ENCODE measurements at places on chromosomes 4 and X. TPM values are rescaled to one million over a fixed set of nuclear protein-coding genes. Genes with fewer than 3 reads are reported as not detected.

- H3K27me3 ChIP-seq, result no peaks in the 10 kb centered on the region
- H3K36me3 ChIP-seq, result no peaks in the 10 kb centered on the region
- H3K4me1 ChIP-seq, result peaks cover 4% of the 10 kb centered on the region
Measured at GRCh38 chrX:71251466-71251973, 2.4 kb downstream of the ZMYM3 start.

DNA sequence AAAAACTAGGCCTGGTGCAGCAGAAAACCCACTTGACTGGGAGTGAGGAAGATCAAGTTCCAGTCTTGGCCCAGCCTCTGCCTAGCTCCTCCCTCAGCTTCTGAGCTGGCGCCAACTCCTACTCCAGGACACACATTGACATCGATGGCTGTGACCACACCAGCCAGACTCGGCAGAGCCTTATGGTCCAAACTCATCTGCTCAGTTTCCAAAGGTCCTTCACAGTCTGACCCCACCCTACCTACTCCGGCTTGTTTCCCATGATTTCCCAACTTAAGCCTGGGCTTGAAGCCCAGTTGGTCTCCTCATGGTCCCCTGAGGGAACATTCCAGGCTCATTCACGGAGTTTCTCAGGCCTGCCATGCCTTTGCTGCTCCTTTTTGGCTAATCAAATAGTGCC, 10.1 kb downstream of the ELF4 start:
- peak overlapping the region; percentile 16 for H3K27ac ChIP-seq
- H3K27me3 ChIP-seq, result no peaks in the 10 kb centered on the region
- DNase-seq, result no peak
- H3K36me3 ChIP-seq, result no peaks in the 10 kb centered on the region
- peaks cover 2% of the 10 kb centered on the region for H3K4me1 ChIP-seq

GRCh38 chr4:148653681-148654080, 211.5 kb upstream of the NR3C2 start:
- no peak overlapping the region for H3K4me3 ChIP-seq
- no peak overlapping the region for H3K27ac ChIP-seq
- H3K36me3 ChIP-seq, result no peaks in the 10 kb centered on the region
- H3K27me3 ChIP-seq, result no peaks in the 10 kb centered on the region
- DNase-seq, result no peak

- DNase-seq, result no peak
- no peak overlapping the region for H3K4me3 ChIP-seq
- no peaks in the 10 kb centered on the region for H3K4me1 ChIP-seq
Measured at GRCh38 chrX:25105221-25105620, 89.5 kb upstream of the ARX start.

DNA sequence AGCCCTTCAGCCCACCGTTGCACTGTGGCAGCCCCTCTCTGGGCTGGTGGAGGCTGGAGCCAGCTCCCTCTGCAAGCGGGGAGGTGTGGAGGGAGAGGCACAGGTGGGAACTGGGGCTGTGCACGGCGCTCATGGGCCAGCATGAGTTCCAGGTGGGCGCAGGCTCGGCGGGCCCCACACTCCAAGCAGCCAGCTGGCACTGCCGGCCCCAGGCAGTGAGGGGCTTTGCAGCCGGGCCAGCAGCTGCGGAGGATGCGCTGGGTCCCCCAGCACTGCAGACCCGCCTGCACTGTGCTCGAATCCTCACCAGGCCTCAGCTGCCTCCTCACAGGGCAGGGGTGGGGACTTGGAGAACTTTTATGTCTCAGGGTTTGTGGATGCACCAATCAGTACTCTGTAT, 1354.8 kb upstream of the IGFBP7 start:
- H3K27me3 ChIP-seq, result no peaks in the 10 kb centered on the region
- no peak for DNase-seq
- no peaks in the 10 kb centered on the region for H3K36me3 ChIP-seq
- H3K4me3 ChIP-seq, result no peak overlapping the region
- H3K4me1 ChIP-seq, result no peaks in the 10 kb centered on the region
- H3K27ac ChIP-seq, result no peak overlapping the region

DNA sequence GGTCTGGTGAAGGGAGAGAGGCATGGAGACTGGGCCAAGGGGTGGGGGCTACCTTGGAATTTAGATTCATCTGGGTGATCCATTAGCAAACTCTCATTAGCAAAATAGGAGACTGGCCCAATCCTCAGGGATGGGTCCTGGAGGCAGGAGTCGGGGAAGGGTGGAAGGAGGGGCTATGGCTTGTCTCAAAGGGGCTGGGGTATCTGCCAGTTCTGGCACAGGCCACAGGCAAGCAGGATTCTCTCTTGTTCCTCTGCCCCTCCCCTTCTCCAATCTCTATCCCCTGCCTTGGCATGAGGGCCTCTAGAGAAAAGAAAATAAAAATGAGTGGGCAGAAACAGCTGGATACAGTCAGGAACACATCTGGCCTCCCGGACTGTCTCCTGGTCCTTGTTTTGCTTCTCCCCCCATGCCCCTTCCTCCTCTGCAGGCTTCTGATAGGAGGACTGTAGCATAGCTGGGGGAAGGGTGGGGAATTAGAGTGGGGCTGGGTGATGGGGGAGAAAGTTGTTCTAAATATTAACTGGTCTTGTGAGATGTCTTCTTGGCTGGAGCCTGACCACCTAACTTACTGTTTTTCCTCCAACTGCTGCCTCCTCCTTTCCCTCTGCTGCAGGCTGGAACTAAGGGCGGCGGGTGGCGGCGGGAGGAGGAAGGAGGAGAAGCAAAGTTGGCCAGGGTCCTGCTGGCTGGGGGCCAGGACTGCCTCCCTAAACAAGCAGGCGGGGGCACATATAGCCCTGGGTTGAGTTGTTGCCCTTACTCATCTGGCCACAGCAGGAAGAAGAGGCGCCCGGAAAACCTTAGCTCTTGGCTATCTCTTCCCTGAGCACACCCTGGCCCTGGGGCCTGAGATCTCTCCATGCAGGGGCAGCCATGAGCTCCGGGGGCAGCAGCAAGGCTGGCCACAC, 53.3 kb upstream of the LAS1L start:
- no peaks in the 10 kb centered on the region for H3K4me1 ChIP-seq
- H3K27me3 ChIP-seq, result no peaks in the 10 kb centered on the region
- no peaks in the 10 kb centered on the region for H3K36me3 ChIP-seq
- no peak overlapping the region for H3K27ac ChIP-seq

DNA sequence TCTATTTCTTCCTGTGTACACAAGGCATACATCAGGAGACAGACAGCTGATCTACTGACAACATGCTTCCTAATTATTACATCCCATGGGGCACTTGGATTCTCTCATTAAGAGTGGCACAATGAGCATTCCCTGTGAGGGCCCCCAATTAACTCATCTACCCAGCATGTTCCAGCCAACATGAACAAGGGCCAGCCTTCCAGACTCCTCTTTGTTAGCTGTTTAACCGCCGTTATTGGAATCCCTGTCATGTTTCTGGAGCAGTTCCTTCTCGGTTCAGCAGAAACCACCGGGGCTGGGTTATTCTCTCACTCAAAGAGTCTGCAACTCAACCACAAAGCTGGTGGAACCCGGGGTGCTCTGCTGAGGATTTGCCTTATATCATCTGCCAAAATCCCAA, 9.9 kb upstream of the GPM6B start:
- H3K4me1 ChIP-seq, result no peaks in the 10 kb centered on the region
- DNase-seq, result no peak
- no peak overlapping the region for H3K4me3 ChIP-seq
- no peaks in the 10 kb centered on the region for H3K36me3 ChIP-seq
- no peaks in the 10 kb centered on the region for H3K27me3 ChIP-seq

DNA sequence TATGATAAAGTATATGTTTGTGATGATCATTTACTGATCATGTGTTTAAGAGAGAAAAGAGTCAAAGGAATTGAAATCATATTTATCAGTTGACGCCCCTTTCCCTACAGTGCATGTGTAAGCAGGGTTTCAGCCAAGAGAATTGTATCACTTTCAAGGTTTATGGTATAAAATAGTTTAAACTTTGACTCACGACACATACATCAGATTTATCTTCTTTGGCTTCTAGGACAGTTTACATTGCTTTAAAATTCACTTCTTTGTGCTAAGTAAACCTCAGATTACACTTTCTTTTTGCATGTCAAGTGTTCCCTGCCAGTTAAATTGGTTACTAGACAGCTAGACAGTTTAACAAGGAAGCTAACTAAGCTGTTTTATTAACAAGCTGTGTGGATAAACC, 86.3 kb upstream of the MYOZ2 start:
- no peak overlapping the region for H3K4me3 ChIP-seq
- H3K4me1 ChIP-seq, result peaks cover 2% of the 10 kb centered on the region
- DNase-seq, result no peak
- no peaks in the 10 kb centered on the region for H3K36me3 ChIP-seq

DNA sequence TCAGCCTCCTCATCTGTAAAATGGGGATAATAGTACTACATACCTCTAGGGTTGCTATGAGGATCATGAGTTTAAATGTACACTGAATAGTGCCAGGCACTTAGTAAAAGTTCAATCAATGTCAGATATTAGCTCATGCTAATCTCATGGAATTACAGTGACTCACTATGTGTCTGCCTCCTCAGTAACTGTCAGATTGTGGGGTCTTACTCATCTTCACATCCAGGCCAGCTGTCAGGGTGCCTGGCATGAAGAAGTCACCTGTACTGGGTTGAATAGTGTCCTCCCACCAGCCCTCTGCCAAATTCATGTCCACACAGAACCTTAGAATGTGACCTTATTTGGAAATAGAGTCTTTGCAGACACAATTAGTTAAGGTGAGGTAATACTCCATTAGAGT, 54.3 kb upstream of the STIM2 start:
- DNase-seq, result peak; percentile 43
- no peak overlapping the region for H3K27ac ChIP-seq
- H3K27me3 ChIP-seq, result no peaks in the 10 kb centered on the region
- no peaks in the 10 kb centered on the region for H3K4me1 ChIP-seq
- no peak overlapping the region for H3K4me3 ChIP-seq

DNA sequence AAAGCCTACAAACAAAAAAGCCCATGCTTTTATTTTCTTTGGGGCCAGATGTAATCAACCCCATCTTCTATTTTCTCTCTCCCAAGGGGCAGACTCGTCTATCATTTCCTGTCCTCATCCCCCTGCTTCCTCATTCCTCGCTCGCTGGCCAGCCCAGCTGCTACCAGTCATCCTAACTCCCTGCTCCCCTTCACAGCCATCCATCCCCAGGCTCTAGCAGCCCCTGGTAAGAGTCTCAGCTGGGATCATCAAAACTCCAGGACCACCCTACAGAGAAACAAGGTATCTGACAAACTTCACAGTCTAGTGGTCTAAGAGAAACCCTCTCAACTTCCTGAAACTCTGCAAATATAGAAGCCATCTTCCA, 23.6 kb downstream of the SH3KBP1 start:
- H3K4me1 ChIP-seq, result peaks cover 2% of the 10 kb centered on the region
- no peak for DNase-seq
- H3K27me3 ChIP-seq, result no peaks in the 10 kb centered on the region
- H3K36me3 ChIP-seq, result no peaks in the 10 kb centered on the region
- no peak overlapping the region for H3K4me3 ChIP-seq

The ADGRG2 gene
- total RNA-seq, result under 0.01 TPM

The TRIM75 gene
- total RNA-seq, result not detected

The CNGA2 gene
- not detected for total RNA-seq
